ENCODE measurements at places on chromosomes 5 and 9. TPM values are rescaled to one million over a fixed set of nuclear protein-coding genes. Genes with fewer than 3 reads are reported as not detected.

DNA sequence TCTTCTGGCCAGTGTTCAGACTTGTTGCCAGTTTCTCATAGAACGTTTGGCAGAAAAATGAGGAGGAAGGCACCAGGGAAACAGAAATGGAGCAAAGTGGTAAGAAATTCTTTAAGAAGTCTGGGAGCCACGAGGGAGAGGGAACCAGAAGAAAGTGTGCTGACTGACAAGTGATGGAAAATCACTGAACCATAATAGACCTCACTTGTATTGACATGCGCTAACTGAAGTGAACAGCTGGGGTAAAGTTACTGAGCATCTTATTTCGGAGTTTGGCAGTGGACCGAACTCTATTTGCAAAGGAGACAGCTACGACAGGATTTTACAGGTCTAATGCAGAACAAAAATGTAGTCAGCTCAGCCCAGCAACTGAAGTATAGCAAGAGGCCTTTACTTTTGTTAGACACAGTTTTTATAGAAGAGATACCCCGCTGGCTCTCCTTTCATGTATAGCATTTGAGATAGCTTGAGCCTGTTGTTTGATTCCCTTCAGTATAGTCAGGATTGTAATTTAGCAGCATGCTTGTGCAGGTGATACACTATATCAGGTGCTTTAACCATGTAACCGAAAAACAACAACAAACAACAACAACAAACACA is 53.6 kb downstream of the HMHB1 start:
- no peak for DNase-seq

- DNase-seq = no peak
Measured at GRCh38 chr9:129962889-129963703, 79.9 kb downstream of the FNBP1 start.

- DNase-seq = no peak
Measured at GRCh38 chr9:15329539-15330109, 22.6 kb upstream of the TTC39B start.

DNA sequence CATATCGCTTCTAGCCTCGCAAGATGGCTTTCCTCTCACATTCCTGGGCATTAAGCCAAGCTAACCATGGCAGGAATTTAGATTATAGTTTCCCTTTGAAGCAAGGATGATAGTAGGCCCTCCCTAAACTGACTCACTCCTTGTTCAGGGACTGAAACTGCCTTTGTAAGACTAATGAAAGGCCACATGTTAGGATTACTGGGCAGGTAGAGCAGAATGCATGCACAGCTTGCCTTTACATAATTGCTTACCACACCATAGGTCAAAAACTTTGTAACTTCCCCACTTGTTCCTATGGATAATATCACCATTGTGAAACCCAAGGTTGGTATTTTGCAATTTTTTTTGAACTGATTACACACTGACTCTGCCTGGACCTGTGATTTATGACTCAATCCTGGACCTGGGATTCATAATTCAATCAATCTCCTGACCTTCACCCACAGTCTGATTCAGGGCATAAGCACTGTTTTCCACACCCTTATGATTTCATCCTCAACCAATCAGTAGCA is 41.0 kb upstream of the PRDM9 start:
- DNase-seq = no peak

DNA sequence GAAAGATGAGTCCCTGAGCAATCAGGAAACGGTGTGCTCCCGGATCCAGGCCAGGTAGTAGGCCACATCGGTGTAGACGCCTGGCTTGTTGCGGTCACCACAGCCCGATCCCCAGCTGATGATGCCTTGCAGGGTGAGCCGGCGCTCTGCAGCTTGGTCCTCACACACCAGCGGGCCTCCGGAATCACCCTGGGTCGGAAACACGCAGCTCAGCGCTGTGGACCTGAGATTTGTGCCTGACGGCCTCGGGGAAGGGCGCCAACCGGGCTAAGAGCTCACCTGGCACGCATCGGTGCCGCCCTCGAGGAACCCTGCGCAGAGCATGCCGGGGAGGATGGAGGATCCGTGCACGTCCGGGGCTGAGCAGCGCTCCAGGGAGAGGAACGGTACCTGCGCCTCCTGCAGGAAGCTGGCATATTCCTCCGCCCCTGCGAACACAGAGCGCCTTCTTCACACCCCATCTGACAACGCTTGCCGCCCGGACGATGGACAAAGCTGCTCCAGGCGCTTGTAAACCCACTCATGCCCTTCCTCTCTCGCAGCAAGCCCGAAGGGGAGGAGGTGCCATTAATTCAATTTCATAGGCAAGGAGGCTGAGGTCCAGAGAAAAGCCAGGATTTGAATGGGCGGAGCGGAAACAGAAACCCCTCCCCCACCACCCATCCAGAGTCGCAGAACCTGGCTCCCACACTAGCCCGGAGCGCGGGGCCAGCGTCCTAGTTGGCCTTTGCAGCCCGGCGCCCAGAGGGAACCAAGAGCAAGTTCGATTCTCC is 2.0 kb upstream of the PFN3 start:
- DNase-seq = no peak

GRCh38 chr9:114348261-114348905 is 18.7 kb downstream of the ORM2 start:
- DNase-seq = no peak

The LYRM7 gene
- total RNA-seq = 12.6 TPM

The FAXDC2 gene
- 26.0 TPM for total RNA-seq

The NMUR2 gene
- total RNA-seq = 0.30 TPM
